ENCODE measurements at places on chromosomes 1 and 21. TPM values are rescaled to one million over a fixed set of nuclear protein-coding genes. Genes with fewer than 3 reads are reported as not detected.

NUDC gene
- 87.2 TPM for total RNA-seq

FAM72D gene
- total RNA-seq, result 0.48 TPM

ELAPOR1 gene
- total RNA-seq, result 0.29 TPM

PYHIN1 gene
- total RNA-seq, result not detected

ORC1 gene
- 1.6 TPM for total RNA-seq

LRRC38 gene
- total RNA-seq, result not detected

TFF2 gene
- not detected for total RNA-seq

AADACL4 gene
- not detected for total RNA-seq

PDPN gene
- total RNA-seq, result 4.2 TPM

PROX1 gene
- total RNA-seq, result 2.5 TPM

AIM2 gene
- total RNA-seq, result not detected

AVPR1B gene
- not detected for total RNA-seq

SAMD11 gene
- not detected for total RNA-seq

SHISA4 gene
- total RNA-seq, result 35.2 TPM

HSD3B2 gene
- not detected for total RNA-seq

CCDC24 gene
- total RNA-seq, result 5.7 TPM

CA6 gene
- total RNA-seq, result not detected

THEM5 gene
- not detected for total RNA-seq

TACSTD2 gene
- total RNA-seq, result 51.0 TPM

SLC9C2 gene
- total RNA-seq, result not detected

CLCNKA gene
- not detected for total RNA-seq

TNFSF4 gene
- total RNA-seq, result 11.7 TPM

RHD gene
- total RNA-seq, result not detected

CFAP107 gene
- total RNA-seq, result not detected

RFX5 gene
- total RNA-seq, result 47.0 TPM

EVA1B gene
- total RNA-seq, result 132 TPM

ANGEL2 gene
- 43.0 TPM for total RNA-seq
